Mesendoderm (in vitro differentiated cells): ENCODE measurements at places on chromosomes 16 and 17.

GRCh38 chr16:66824006-66824405 is 6.8 kb downstream of the NAE1 start:
- no peak overlapping the region for H3K4me3 ChIP-seq
- DNase-seq = no peak
- no peak overlapping the region for H3K27ac ChIP-seq
- no peaks in the 10 kb centered on the region for H3K27me3 ChIP-seq
- H3K4me1 ChIP-seq = peaks cover 2% of the 10 kb centered on the region

GRCh38 chr17:19388791-19389785 is 2.1 kb upstream of the MFAP4 start:
- peaks cover 25% of the 10 kb centered on the region for H3K4me1 ChIP-seq
- DNase-seq = no peak
- H3K36me3 ChIP-seq = peaks cover 5% of the 10 kb centered on the region
- H3K27ac ChIP-seq = no peak overlapping the region

DNA sequence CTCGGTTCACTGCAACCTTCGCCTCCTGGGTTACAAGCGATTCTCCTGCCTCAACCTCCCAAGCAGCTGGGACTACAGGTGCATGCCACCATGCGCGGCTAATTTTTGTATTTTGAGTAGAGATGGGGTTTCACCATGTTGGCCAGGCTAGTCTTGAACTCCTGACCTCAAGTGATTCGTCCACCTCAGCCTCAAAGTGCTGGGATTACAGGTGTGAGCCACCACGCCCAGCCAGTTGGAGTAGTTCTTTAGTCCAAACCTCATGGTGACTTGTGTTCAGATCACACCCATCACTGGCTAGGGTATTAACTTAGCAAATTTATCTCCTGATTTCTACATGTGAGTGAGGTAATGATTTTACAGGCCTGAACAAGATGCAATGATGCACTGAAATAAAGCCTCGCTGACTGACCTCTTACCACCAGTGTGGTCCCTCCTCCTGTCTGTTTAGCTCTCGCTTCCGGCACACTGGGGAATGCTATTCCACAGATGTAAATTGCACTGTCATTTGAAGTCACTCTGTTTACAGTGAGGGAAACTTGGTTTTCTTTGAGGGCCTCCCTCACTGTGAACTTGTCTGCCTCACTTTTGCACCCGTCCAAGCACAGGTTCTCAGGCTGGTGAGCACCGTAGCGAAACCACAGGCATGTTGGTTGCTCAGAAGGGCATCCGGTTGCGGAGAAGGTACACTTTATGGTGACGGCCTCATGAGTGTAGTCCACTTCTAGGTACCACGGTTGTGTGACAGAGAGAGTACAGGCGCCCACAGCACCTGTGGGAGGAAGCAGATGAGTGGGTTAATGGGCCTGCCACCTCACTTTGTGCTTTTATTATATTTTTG is 5.5 kb downstream of the IGSF6 start:
- H3K27me3 ChIP-seq = no peaks in the 10 kb centered on the region
- no peaks in the 10 kb centered on the region for H3K36me3 ChIP-seq
- no peaks in the 10 kb centered on the region for H3K4me1 ChIP-seq
- DNase-seq = no peak
- no peak overlapping the region for H3K27ac ChIP-seq
- no peak overlapping the region for H3K4me3 ChIP-seq

- no peak overlapping the region for H3K4me3 ChIP-seq
- no peak overlapping the region for H3K27ac ChIP-seq
- peaks cover 2% of the 10 kb centered on the region for H3K4me1 ChIP-seq
- no peaks in the 10 kb centered on the region for H3K27me3 ChIP-seq
- no peak for DNase-seq
Observed at GRCh38 chr17:52136166-52136565, 22.3 kb downstream of the CA10 start.

GRCh38 chr17:71327376-71328059 is 793.3 kb upstream of the SOX9 start:
- H3K4me1 ChIP-seq = peaks cover 5% of the 10 kb centered on the region
- no peaks in the 10 kb centered on the region for H3K36me3 ChIP-seq
- H3K27me3 ChIP-seq = no peaks in the 10 kb centered on the region
- H3K27ac ChIP-seq = no peak overlapping the region
- DNase-seq = no peak

- H3K27ac ChIP-seq = no peak overlapping the region
- H3K4me3 ChIP-seq = no peak overlapping the region
- no peaks in the 10 kb centered on the region for H3K27me3 ChIP-seq
- DNase-seq = no peak
- no peaks in the 10 kb centered on the region for H3K36me3 ChIP-seq
Observed at GRCh38 chr17:41340934-41341861, 9.4 kb downstream of the KRT33A start.

DNA sequence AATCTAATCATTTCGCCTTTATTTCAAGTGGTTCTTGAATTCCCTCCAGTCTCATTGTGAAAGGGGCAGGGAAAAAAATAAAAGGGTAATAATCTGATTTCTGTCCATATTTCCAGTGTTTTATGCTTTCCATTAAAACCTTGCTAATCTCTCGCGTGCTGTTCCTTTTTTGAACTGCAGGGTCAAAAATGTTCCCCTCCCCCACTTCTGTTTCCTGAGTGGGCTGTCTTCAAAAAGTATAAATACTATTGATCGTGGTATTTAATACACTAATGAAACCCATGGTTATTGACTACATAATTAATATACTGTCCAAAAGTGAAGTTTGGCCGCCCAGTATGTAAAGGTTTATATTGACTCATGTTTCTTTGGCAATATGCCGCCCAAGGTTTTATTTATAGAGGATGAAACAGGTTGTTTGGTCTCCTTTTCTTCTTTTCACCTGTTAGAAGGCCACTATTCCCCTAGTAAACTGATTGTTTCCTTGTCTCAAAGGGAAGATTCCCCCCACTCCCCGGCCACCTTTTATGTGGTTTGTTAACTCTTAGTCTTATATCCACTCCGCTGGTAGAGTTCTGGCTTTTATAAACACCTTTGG is 69.7 kb downstream of the RPA1 start:
- no peak for DNase-seq
- no peak overlapping the region for H3K4me3 ChIP-seq
- no peaks in the 10 kb centered on the region for H3K27me3 ChIP-seq
- H3K36me3 ChIP-seq = peaks cover 7% of the 10 kb centered on the region

DNA sequence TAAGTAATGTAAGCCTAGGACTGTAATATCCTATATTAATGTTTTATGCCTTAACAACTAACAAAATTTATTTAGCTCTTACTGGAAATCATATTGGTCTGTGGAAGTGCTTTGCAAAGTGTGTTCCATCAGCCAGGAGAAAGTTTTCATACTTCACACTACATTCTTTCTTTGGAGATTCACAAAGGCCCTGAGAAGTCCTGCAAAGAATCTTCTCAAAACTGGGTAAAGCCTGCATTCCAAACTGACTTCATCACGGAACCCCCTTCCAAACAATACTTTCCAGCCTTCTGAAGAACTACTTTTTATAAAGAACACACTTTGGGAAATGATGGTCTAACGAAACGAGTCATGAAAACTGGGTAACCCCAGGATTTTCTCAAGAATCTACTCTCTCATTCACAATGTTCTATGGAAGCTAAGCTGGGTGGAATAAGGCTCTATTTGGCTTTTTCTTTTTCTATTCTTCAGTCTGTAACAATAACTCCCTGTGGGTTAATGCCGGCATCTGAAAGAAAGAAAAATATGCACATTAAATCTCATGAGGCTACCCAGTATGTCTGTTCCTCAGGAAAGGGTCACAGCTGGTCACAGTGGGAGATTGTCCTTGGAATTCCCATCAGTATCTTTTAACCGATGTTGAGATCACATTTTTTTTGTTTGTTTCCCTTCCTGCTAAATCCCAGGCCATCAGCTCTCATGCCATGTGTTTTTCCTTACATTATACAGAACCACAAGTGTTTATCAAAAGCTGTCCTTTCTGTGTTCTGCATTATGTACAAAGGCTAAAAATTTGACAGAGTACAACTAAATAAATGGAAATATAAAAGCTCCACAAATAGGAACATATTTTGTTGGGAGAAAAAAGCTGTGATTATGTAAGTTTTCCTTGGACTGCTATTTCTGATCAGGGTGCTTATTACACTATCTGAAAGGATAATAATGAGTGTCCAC is 12.8 kb upstream of the AKAP1 start:
- DNase-seq = no peak
- H3K36me3 ChIP-seq = no peaks in the 10 kb centered on the region
- H3K4me1 ChIP-seq = no peaks in the 10 kb centered on the region
- no peak overlapping the region for H3K4me3 ChIP-seq
- H3K27ac ChIP-seq = no peak overlapping the region
